Vagina (tissue), 2 donors: ENCODE measurements at places on chromosomes 6 and 20.

DNA sequence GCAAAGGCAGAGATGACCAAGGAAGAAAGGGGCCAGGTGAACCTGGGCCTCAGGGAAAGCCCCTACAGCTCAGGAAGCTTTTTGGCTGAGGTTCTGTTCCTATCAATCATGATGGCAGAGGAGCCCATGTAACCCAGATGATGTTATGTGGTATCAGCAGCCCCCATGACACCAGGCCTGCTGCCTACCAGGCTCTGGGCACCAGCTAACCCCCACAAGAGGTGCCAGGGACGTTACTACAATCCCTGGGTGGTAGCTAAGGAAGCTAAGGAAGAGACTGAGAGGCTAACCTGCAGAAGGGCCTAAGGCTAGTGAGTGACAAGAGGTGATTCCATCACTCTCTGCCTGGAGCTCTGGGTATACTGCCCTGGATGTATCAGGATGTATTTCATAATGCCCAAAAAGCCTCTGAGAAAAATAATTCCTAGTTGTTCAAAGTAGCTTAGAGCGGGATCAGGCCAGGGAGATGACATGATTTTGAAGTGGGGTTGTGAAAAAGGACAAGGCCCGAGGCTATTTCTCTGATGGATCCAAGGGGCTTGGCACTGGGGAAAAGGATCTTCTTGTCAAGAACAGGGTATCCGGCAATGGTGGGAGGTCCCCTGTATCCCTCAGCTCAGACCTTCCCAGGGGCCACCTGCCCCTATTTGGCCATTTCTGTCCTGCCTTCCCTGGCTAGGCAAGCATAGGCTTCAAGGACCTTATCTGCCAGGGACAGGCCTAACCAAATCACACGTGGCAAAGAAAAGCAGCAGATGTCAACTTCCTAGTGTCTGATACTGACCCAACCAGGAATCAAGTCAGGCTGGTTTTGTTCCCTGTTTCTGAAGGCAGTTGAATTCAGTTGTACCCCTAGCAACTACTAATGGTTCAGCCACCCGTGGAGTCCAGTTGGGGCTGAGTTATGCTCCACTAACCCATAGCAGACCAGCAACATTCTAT lies 41.3 kb downstream of the PANK2 start:
- no peak for DNase-seq

- no peak for DNase-seq
Observed at GRCh38 chr20:19888269-19888671, 128.9 kb upstream of the NAA20 start.

DNA sequence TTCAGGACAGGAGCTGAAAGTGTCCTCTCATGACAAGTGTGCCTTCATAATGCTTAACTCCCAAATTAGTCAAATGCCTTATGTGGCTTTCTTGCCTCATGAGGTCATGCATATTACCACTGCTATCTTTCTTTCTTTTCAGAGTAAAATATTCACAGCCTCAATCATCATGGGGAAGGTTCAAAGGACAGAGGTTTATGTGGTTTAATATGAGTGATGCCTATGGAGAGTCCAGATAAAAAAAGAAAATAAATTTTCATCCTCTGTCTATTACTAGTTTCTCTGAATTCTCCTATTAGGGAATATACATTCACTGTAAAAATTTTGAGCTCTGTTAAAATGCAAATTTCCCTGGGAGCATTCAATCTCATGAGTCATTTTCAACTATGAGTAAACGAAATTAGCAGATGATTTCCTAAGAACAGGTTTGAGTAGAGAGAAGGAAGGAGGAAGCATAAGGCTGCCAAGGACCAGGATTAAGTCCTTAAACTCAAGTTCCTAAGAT lies 396.9 kb upstream of the ADGRB3 start:
- DNase-seq: no peak

DNA sequence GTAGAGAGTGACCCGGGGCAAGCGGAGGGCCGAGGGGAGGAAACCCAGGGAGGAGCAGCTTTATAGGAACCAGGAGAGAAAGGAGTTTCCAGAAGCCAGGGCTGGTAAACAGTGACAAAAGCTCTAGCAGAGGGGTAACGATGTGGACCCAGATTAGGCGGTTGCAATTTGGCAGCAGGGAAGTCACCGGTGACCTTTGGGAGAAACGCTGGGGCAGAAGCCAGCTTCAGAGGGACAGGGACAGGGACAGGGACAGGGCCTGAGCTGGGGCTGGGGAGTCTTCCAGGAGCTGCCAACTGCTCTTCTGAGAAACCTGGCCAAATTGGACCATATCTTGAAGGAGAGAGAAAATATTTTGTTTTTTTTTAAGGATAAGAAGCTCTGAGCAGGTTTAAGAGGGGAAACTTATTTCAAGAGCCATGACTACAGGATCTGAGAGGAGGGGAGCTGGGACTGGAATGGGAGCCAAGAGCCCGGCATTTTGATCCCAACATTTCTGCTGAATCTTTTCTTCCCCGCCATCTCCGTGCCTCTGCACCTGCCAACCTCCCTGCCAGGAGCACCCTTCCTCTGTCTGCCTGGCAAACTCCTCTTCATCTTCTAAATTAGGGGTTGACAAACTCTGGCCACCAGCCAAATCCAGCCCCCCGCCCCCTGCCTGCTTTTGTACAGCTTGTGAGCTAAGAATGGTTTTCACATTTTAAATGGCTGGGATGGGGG lies 22.6 kb upstream of the PREX1 start:
- DNase-seq: no peak

DNA sequence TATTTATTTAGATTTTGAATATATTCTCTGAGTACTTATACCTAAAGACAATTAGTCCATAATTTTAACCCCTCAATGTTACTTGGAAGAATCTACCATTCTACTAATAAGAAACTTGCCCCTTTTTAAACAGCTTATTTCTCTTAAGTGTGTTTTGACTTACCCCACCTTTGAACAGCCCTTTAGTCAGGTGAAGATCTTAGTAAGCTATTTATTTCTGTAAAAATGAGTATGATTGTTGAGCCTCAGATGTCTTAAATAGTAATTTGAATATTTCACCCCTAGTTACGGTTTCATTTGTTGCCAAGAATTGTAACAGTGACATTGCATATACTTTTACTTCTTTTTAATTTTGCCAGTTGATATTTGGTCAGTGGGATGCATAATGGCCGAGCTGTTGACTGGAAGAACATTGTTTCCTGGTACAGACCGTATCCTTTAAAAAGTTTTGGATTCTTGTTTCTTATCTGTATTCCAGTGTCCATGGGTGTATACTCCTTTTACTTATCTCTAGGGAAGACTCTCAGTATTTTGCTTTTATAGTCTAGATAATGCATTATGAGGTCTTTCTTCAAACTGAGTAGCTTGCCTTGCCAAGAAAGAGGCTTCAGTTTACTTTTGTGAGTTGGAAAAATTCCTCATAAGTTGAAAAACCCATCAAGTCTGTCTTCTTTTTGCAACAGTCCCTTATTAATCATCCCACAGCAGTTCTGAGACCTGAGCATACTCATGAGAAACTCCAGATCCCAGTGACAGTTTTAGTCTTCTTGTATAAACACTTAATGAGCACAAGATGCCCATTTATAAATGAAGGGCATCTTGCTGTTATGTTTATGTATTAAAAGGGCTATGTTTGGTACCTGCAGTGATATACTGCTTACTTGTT lies 48.8 kb downstream of the MAPK14 start:
- no peak for DNase-seq

DNA sequence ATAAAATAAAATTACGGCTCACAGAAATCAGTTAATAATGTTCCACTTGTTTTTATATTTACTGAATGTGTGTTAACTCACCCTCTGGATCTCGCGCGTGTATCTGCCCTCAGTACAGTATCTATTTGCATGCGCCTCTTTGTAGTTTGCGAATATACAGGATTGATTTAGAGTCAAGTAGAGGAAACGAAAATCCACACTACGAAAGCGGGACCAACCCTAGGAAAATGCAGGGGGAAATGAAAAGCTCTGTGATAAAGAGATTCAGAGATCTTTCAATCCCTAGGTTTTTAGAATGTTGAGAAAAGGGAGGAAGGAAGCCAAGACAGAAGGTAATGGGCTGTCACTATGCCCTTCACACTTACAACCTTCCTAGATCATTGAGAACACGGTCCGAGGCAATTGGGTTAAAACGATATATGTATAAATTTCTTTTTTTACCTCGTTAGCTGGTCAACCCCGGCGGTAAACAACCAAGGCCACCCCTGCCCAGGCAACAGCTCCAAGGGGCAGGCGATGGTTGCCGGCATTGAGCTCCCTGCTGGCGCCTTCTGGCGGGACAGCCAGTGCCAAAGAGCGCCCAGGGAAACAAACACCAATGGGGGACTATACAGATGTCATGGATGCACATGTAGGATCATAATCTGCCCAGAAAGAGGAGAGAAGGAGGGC lies 792 bp upstream of the FUT9 start:
- DNase-seq: no peak

GRCh38 chr6:159012201-159012600 lies 12.2 kb upstream of the RSPH3 start:
- DNase-seq: no peak

DNA sequence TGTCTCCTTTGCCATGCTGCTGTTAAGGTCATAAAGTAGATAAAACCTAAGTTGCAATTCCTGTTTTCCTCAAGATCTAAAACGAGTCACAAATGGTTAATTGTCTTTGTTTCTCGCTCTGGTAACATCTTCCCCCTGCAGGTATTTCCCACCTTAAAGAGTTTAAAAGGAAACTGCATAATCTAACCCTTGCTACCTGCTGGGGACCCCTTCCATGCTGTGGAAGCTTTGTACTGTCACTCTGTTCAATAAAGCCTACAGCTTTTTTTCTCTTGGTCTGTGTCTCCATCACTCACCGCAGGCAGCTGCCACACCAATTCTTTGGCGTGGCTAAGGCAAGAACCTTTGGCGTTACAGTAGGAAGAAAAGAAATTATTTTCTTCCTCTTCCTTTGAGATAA lies 117.7 kb upstream of the GJE1 start:
- no peak for DNase-seq

- DNase-seq: no peak
Observed at GRCh38 chr6:124757560-124757959, 204.7 kb upstream of the RNF217 start.

GRCh38 chr20:50310673-50311051 lies 120.0 kb downstream of the CEBPB start:
- DNase-seq: no peak

- DNase-seq: no peak
Observed at GRCh38 chr6:73747289-73747688, 51.3 kb downstream of the CD109 start.

GRCh38 chr6:40931931-40932330 lies 107.1 kb downstream of the UNC5CL start:
- DNase-seq: no peak

- no peak for DNase-seq
Observed at GRCh38 chr20:17012546-17013226, 214.2 kb upstream of the PCSK2 start.

DNA sequence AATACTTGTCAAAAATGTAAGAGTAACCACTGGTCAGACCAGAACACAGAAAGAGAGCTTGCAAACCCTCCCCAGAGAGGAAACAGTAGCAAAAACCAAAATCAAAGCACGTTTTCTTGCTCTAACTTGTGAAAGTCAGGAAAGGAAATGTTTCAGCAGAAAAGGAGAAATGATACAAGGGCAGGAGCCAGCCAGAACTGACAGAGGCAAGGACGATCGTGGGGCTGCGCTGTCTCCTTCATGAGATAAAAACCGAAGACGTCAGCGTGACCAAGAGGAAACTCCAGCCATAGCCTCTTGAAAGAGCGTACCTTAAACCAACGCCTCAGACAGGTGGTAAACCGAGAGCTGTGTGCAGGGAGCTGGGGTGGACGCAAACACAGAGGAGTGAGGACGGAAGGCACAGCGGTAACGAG lies 27.5 kb downstream of the LAMA5 start:
- DNase-seq: no peak

DNA sequence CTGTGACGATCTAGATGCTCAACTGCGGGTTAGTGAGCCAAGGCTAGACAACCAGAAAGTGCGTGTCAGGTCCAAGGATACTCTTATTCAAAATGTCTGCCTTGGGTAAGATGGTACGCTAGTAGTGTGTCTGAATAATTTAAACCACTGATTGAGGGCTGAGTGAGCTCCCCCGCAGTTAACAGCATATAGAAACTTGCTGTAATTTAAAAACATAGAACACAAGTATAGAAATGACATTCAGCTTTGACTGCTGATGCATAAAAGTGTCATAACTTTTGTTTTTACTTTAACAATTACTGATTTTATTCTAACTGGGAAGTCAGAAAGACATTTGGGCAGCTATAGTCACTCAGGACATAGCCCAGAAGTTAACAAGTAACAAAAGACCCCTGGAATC lies 45.6 kb upstream of the SLC22A1 start:
- DNase-seq: no peak

GRCh38 chr6:82078286-82078908 lies 169.1 kb downstream of the IBTK start:
- no peak for DNase-seq

- DNase-seq: no peak
Observed at GRCh38 chr6:107115695-107116327, 496 bp upstream of the BEND3 start.

DNA sequence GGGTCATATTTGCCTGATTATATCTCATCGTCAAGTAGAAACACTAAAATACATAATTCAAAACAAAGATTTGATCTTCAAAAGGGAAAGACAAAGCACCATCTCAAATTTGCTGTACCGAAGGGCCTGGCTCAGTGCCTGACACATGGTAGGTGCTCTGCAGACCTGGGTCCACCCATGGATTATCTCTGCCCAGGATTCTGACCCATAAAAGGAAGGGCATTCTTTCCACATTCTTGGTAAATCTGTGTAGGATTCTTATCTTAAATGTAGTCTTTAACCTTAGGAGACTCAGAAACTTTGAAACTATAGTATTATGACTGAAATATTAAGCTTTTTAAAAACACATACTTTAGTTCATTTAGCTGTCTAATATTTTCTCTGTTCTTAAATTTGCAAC lies 274.1 kb upstream of the FLRT3 start:
- DNase-seq: no peak

DNA sequence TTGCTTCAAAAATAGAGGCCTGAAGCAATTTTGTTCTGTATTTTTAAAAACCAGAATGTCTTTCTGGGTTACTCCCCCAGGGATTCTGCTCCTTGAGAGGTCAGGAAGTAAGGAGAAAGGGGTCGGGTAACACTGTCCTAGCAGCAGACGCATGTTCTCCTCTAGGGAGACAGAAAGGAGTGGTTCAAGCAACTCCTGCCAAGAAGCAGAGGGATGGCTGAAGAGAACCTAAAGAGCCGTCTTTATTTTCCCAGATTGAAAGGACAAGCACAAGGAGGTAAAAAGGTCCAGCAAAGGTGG lies 58.0 kb upstream of the SLC4A11 start:
- DNase-seq: no peak

GRCh38 chr6:109498052-109498451 lies 15.0 kb upstream of the ZBTB24 start:
- DNase-seq: no peak

- no peak for DNase-seq
Observed at GRCh38 chr6:28953585-28954258, 29.9 kb upstream of the TRIM27 start.

DNA sequence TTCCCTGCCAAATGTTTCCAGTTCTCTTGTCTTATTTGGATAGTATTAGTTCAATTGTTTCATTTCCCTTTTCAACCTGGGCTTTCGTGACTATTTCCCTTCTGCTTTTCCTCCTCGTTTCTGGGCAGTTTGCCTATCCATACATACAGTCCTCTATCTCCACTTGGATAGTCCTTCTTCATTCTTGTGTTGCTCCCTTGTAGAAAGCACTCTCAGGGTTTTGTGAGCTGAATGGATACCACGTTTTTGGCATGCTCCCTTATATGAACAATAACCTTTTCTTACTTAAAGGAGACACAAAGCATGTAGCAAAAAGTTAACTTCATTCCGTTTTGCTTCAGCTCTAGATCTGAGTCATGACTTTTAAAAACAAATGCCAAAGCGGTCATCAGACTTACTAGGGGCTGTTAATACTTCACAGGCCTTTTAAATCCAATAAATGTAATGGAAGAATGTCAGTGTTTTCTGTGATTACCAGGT lies 16.6 kb downstream of the CRYBG1 start:
- no peak for DNase-seq
